MCF 10A (cell line): ENCODE measurements at places on chromosomes 2 and 18.

DNA sequence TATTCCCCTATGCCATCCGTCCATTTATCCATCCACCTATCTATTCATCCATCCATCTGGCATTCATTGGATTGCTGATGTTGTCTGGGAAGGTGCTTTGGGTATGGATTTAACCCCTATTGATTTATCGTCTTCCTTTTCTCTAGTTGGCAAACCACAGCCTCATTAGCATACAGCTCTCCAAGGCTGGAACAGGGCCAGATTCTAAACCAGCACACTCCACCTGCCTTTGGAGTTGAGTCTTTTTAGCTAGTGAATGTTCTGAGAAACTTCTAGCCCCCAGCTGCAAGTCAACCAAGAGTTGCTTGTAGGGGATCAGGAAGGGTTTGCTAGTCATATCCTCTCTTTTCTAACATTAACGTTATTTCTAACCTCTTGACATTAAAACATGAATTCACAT, 90.7 kb downstream of the NRP2 start:
- H3K4me3 ChIP-seq = no peak overlapping the region
- no peaks in the 10 kb centered on the region for H3K27me3 ChIP-seq
- DNase-seq = peak; percentile 7

- H3K27me3 ChIP-seq = no peaks in the 10 kb centered on the region
- peaks cover 39% of the 10 kb centered on the region for H3K36me3 ChIP-seq
- no peaks in the 10 kb centered on the region for H3K4me1 ChIP-seq
- peak overlapping the region; percentile 57 for H3K27ac ChIP-seq
- no peak overlapping the region for H3K4me3 ChIP-seq
Observed at GRCh38 chr2:64586054-64586453, 61.9 kb downstream of the AFTPH start.

DNA sequence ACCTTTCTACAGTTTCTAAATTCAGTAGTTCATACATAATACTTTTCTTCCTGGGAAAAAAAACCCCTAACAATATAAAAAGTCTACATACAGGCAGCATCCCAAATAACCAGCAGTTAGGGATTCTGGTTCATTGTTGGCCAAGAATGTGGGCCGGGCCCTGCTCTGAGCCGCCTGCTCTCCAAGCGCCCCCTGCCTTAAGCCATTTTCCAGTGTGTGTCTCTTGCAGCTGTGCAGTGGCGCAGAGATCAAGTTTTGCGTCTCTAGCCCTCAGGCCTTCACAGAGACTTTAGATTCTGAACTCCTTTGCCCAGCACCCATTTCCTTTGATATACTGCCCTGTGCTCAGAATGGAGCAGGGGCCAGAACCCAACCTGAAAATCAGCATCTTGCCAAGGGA, 32.9 kb downstream of the RMC1 start:
- no peak for DNase-seq
- no peak overlapping the region for H3K27ac ChIP-seq
- no peaks in the 10 kb centered on the region for H3K4me1 ChIP-seq
- H3K36me3 ChIP-seq = peaks cover 96% of the 10 kb centered on the region
- no peaks in the 10 kb centered on the region for H3K27me3 ChIP-seq

- no peaks in the 10 kb centered on the region for H3K36me3 ChIP-seq
- H3K4me1 ChIP-seq = peaks cover 15% of the 10 kb centered on the region
- H3K27ac ChIP-seq = peak overlapping the region; percentile 31
- H3K27me3 ChIP-seq = no peaks in the 10 kb centered on the region
- H3K4me3 ChIP-seq = peak overlapping the region; percentile 69
Observed at GRCh38 chr2:240437861-240438809, 2.7 kb downstream of the GPC1 start.

DNA sequence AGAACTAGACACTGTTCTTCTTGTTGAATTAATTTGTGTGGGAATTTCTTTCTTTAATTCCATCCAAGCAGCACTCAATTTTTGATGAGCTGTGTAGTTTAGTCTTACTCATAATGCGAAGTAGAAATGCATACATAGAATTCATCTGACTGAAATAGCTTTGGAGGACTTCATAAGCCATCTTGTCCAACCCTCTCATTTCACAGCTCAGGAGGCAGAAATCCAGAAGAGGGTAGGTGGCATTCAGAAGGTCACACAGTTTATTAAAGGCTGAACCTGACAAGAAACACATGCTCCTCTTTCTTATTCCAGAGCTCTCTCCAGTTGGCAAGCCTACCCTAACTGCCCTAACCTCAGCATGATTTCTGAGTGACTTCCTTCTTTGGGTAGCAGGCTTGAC, 169.2 kb upstream of the NOSTRIN start:
- no peak overlapping the region for H3K4me3 ChIP-seq
- no peaks in the 10 kb centered on the region for H3K27me3 ChIP-seq
- no peak overlapping the region for H3K27ac ChIP-seq
- no peak for DNase-seq
- peaks cover 9% of the 10 kb centered on the region for H3K36me3 ChIP-seq
- peaks cover 1% of the 10 kb centered on the region for H3K4me1 ChIP-seq

- H3K4me1 ChIP-seq = peaks cover 6% of the 10 kb centered on the region
- H3K27ac ChIP-seq = no peak overlapping the region
- no peaks in the 10 kb centered on the region for H3K36me3 ChIP-seq
- no peak overlapping the region for H3K4me3 ChIP-seq
- DNase-seq = no peak
- peaks cover 12% of the 10 kb centered on the region for H3K27me3 ChIP-seq
Observed at GRCh38 chr2:120348737-120349439, 3.0 kb downstream of the INHBB start.

DNA sequence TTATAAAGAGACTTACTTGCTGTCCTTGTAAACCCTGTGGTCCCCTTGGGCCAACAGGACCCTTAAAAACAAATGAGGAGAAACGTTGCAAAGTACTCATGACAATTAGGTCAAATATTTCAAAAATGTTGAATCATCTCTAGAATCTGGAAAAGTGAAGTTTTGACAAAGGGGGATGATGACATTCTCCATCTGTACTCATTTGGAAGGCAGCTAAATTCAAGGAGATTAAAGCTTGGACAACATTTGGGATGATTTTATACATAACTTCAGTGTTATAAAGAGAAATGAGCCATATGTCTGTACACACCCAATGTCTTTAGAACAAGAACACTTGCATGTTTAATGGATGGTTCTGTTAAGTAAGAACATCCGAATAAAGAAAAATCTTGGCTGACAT, 92.9 kb downstream of the COL5A2 start:
- peak; percentile 13 for DNase-seq
- H3K4me3 ChIP-seq = no peak overlapping the region
- H3K27me3 ChIP-seq = no peaks in the 10 kb centered on the region
- H3K4me1 ChIP-seq = peaks cover 10% of the 10 kb centered on the region

DNA sequence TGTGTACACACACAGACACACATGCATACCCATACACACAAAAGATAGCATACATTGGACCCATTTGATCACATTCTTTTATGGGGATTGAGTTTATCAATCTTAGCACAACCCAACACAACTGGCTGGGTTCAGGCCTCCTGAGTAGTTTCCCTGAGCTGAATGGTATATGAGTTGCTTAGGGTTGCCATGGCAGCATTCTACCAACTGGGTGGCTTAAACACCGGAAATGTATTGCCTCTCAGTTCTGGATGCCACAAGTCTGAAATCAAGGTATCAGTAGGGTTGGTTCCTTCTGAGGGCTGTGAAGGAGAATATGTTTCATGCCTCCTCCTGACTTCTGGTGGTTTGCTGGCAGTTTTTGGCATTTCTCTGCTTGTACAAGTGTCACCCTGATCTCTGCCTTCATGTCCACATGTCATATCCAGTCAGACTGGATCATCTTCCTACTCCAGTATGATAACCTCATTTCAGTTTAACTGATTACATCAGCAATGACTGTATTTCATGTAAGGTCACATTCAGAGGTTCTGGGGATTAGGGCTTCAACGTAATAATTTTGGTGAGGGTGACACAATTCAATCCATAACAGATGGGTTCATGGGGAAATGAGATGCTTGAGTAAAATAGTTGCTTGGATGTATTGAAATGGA, 212.7 kb downstream of the KCNE4 start:
- H3K36me3 ChIP-seq = no peaks in the 10 kb centered on the region
- H3K4me1 ChIP-seq = peaks cover 23% of the 10 kb centered on the region
- no peak overlapping the region for H3K4me3 ChIP-seq
- H3K27me3 ChIP-seq = no peaks in the 10 kb centered on the region

- peaks cover 6% of the 10 kb centered on the region for H3K36me3 ChIP-seq
- peak overlapping the region; percentile 77 for H3K27ac ChIP-seq
- no peak for DNase-seq
- no peaks in the 10 kb centered on the region for H3K27me3 ChIP-seq
Observed at GRCh38 chr2:48112911-48113680, 206.8 kb upstream of the FBXO11 start.

GRCh38 chr18:32469691-32470459, 807 bp downstream of the GAREM1 start:
- H3K36me3 ChIP-seq = no peaks in the 10 kb centered on the region
- H3K27ac ChIP-seq = peak overlapping the region; percentile 57
- no peaks in the 10 kb centered on the region for H3K27me3 ChIP-seq
- peak overlapping the region; percentile 77 for H3K4me3 ChIP-seq
- H3K4me1 ChIP-seq = peaks cover 28% of the 10 kb centered on the region

DNA sequence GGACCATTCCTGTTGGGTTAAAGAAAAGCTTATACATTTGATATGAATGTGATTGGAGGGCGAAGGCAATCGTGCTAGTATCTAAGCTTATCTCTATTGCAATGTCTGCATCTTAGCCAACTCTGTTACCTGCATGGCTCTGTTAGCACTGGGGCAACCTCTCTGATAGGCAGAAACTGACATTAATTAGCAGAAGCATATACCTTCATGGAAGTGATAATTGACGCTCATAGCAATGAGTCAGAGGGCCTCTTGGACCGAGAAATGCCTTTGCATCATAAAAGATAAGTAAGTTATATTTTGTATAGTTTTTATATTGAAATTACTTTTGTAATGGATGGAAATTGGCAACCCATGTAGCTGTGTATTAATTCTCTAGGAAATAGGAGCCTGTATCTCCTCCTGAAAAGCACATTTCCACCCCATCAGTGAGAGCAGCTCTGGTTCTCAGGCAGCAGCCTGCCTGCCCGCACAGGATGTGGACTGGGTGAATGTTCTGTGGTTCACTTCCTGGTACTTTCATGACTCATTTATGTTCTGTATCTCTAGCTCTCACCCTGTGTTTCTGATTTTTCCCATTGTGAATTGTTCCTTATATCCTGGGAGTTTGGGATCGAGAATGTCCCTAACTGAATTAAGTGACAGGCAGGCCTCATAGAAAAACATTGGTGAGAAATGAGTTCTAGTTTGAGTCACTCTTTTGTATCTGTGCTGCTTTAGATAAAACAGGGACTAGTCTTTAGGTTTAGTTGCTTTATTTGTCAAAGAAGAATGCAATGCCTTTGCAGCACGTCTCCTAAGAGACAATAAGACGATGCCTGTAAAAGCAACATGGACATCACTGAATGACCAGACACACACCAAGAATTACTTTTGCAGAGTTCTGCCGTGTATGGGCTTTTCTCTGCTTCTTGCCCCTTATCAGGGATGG, 344.9 kb downstream of the DCDC2C start:
- no peak overlapping the region for H3K4me3 ChIP-seq
- DNase-seq = peak; percentile 44
- peaks cover 16% of the 10 kb centered on the region for H3K4me1 ChIP-seq
- peaks cover 6% of the 10 kb centered on the region for H3K36me3 ChIP-seq

DNA sequence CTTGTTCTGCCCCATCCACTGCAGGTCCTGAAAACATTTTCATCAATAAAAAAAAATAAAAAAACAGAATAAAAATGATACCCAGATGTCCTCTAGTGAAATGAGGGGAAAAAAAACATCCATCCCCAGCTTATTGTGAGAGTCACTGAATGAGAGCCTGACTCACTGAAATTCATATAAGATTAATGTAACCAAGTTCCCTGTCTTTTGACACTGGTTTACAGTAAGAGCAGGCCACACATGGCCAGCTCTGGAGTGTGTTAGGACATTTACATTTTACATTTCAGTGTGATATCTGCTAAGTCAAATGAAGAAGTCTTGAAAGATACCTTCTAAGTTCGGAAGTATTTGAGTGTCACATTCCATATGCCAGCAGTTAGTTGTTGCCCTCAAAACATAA, 21.1 kb upstream of the IL18R1 start:
- DNase-seq = no peak
- H3K27ac ChIP-seq = no peak overlapping the region
- no peaks in the 10 kb centered on the region for H3K27me3 ChIP-seq
- H3K4me1 ChIP-seq = peaks cover 15% of the 10 kb centered on the region

GRCh38 chr18:13616525-13617035, 109.8 kb downstream of the FAM210A start:
- DNase-seq = no peak
- H3K27me3 ChIP-seq = peaks cover 36% of the 10 kb centered on the region

GRCh38 chr2:183078163-183078463, 434 bp upstream of the DUSP19 start:
- no peaks in the 10 kb centered on the region for H3K4me1 ChIP-seq
- H3K4me3 ChIP-seq = peak overlapping the region; percentile 95
- H3K27ac ChIP-seq = peak overlapping the region; percentile 78
- H3K36me3 ChIP-seq = no peaks in the 10 kb centered on the region
- DNase-seq = no peak

- DNase-seq = peak; percentile 72
- H3K4me1 ChIP-seq = peaks cover 55% of the 10 kb centered on the region
- H3K4me3 ChIP-seq = no peak overlapping the region
Observed at GRCh38 chr2:29066271-29066860, 8.0 kb downstream of the PCARE start.

- H3K27me3 ChIP-seq = no peaks in the 10 kb centered on the region
- H3K36me3 ChIP-seq = no peaks in the 10 kb centered on the region
- H3K4me1 ChIP-seq = peaks cover 15% of the 10 kb centered on the region
- H3K27ac ChIP-seq = peak overlapping the region; percentile 29
- DNase-seq = peak; percentile 49
Observed at GRCh38 chr2:62112179-62112578, 83.7 kb upstream of the B3GNT2 start.

- DNase-seq = no peak
- peaks cover 8% of the 10 kb centered on the region for H3K4me1 ChIP-seq
- no peaks in the 10 kb centered on the region for H3K36me3 ChIP-seq
- H3K4me3 ChIP-seq = no peak overlapping the region
- no peaks in the 10 kb centered on the region for H3K27me3 ChIP-seq
Observed at GRCh38 chr2:68721482-68722101, 13.0 kb upstream of the ARHGAP25 start.

DNA sequence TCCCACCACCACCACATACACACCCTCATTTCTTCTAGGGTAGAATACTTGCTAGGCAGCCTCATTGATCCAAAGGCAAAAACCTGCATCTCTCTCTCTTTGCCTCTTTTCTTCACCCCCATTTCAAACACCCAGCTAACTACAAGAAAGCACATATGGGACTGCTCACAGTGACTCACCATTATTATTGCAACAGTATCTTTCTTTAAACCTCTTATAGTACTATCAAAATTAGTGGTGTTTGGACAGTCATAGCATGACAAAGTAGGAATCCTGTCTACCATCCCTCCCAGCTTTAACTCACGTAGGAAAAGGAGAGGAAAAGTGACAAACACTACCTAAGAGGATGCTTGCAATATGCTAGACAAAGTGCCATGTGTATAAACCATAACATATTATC, 422.5 kb upstream of the CRIM1 start:
- peak; percentile 14 for DNase-seq
- H3K27me3 ChIP-seq = peaks cover 52% of the 10 kb centered on the region
- no peak overlapping the region for H3K4me3 ChIP-seq
- no peak overlapping the region for H3K27ac ChIP-seq

- no peaks in the 10 kb centered on the region for H3K27me3 ChIP-seq
- no peaks in the 10 kb centered on the region for H3K36me3 ChIP-seq
- no peak overlapping the region for H3K27ac ChIP-seq
- DNase-seq = no peak
- H3K4me1 ChIP-seq = peaks cover 6% of the 10 kb centered on the region
- no peak overlapping the region for H3K4me3 ChIP-seq
Observed at GRCh38 chr2:84116143-84116542, 342.9 kb downstream of the SUCLG1 start.
